ENCODE measurements at places on chromosomes 16 and 17.

DNA sequence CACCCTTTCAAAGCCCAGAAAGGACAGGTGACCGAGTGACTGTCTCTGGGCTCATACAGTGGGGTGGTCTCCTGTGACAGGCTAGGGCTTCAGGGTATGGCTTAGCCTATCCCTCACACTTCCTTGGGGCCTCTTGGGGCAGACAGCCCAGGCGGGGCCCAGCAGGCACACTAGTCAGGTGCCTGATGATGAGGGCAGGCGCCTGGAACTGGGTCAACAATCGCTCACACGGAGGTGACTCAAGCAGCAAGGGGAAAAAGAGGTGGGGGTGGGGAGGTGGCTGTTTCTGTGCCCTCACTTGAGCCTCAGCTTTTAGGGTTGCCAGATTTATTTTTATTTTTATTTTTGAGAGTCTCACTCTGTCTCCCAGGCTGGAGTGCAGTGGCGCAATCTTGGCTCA lies 6.4 kb upstream of the GRN start:
- no peak for DNase-seq

- DNase-seq: no peak
Observed at GRCh38 chr17:79219208-79219935, 144.7 kb downstream of the ENGASE start.

GRCh38 chr17:75525806-75526554 lies 483 bp downstream of the LLGL2 start:
- no peak for DNase-seq

DNA sequence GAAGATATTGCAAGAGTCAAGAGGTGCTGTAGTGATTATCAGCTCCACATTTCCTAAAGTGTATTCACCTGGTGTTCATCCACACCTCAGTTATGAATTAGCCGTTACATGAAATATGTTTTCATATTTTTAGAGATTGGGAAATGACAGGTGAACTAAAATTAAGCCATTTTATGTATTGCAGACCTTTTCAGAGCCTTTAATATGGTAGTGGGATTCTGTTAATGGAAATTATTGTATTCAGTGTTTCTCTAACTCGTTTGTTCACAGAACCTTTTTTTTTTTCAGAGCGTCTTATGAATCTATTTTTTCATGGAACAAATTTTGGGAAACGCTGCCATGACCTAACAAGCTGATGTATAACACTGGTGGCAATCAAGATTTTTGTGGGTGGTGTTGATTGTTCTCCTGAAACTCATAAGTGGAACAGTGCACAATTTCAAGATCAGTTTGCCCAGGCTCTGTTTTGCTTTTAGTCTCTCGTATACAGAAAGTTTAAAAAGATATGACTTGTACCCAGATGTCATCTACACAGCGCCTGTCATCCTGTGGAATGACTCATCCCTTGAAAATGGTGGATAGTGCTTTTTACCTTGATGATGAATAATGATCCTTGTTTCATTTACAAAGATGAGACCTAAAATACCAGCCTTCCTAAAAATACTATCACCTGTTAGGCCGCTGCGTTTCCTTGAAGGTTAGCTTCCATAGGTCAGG lies 88.8 kb downstream of the ARHGAP44 start:
- DNase-seq: no peak

DNA sequence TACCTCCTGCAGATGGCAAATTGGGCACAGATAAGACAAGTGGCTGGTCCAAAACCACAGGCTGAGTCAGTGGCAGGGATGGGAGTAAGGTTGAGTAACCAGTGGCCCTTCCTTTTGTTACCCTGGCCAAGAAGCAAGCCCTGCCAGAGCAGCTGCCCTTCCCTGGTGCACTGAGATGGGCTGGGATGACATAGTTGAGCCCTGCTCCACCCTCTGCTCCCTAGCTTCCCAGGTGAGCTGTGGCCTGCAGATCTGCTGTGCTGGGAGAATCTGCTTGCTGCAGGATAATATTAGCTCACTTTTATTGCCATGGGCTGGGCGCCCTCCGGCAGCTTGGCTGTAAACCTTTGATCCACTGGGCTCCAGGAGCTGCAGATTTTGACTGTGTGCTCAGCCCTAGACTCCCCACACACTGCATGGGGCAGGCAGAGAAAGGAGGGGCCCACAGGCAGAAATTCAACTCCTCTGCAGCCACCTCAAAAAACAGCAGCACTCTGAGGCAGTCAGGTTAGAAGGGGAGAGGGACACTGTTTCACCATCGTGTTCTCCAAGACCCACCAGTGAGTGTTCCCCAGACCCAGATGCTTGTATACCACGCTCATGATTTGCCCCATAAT lies 101.8 kb downstream of the CBLN1 start:
- no peak for DNase-seq

GRCh38 chr16:11871193-11871592 lies 19.9 kb upstream of the RSL1D1 start:
- DNase-seq: no peak

GRCh38 chr16:86398201-86398600 lies 112.1 kb upstream of the FOXF1 start:
- no peak for DNase-seq

- DNase-seq: no peak
Observed at GRCh38 chr17:80716986-80717719, 172.5 kb downstream of the RPTOR start.

DNA sequence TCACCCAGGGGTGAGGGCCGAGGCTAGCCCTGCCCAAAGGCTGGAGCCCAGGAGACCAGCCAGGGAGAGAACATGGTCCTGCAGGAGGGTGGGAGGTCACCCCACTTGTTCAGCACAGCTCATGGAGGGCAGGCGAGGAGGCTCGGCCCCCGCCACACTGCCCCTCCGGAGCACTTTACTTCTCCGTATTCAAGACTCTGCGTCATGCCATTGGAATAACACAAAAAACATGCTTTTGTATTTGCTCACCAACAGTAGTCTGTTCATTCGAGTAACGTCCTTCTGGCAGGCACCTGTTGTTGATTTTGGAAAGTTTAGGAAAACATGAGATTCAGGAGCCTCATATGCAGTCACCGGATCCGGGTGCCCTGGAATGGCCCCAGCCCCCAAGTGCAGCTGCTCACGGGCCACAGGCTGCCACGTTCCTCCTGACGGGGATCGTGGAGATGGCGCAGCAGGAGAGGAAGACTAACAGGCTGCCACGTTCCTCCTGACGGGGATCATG lies 81.1 kb upstream of the DNAH17 start:
- no peak for DNase-seq

DNA sequence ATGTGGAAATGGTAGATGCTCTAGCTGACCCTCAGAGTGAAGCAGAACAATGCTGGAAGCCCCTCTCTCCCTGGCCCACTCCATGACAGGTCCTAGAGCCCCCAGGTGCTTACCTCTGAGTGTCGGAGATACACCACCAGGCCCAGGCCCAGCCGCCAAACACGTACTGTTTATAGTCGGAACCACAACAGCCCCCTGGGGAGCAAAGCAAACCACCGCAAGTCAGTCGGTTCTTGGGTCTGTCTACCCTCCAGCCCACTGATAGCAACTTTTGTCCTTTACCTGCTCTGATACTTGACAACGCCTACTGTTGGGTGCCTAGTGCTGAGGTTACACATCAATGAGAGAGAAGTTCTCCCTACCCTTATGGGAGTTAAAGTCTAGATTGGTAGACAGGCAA lies 8.7 kb downstream of the FLOT2 start:
- DNase-seq: no peak

DNA sequence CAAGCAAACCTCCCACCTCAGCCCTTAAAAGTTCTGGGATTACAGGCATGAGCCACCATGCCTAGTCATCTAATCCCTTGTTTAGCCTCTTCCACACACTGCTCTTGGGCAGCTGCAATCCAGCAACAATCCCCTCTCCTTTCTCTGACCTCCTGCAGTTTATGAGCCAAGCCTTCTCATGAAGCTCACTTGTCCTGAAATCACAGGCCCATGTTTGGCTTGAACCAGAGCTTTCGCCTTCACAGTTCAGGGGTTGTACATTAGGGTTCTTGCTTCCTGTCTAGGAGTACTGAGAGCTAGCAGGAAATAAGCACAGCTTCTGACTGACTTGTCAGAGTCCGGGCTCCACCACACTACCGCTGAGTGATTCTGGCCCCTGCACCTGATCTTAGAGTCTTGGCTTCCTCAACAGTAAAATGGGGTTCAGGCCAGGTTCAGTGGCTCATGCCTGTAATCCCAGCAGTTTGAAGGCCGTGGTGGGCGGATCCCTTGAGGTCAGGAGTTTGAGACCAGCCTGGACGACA lies 16.3 kb downstream of the ERAL1 start:
- no peak for DNase-seq

DNA sequence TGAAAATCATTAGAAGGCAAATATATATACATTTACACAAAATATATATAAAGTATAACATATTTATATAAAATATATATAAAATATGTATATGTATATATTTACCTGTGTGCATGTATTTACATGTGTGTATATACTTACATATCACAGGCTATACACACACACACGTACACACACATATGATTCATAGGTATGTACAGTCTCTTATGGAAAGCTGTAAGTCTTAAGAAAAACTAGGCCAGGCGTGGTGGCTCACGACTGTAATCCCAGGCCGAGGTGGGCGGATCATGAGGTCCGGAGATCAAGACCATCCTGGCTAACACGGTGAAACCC lies 14.7 kb downstream of the TOM1L2 start:
- DNase-seq: no peak

GRCh38 chr16:54875443-54875842 lies 55.2 kb upstream of the IRX5 start:
- DNase-seq: no peak

GRCh38 chr17:78159575-78160158 lies 8.7 kb upstream of the SYNGR2 start:
- no peak for DNase-seq

- DNase-seq: no peak
Observed at GRCh38 chr16:8505327-8505991, 84.9 kb downstream of the TMEM114 start.

- DNase-seq: no peak
Observed at GRCh38 chr16:78278056-78278450, 178.6 kb downstream of the WWOX start.

DNA sequence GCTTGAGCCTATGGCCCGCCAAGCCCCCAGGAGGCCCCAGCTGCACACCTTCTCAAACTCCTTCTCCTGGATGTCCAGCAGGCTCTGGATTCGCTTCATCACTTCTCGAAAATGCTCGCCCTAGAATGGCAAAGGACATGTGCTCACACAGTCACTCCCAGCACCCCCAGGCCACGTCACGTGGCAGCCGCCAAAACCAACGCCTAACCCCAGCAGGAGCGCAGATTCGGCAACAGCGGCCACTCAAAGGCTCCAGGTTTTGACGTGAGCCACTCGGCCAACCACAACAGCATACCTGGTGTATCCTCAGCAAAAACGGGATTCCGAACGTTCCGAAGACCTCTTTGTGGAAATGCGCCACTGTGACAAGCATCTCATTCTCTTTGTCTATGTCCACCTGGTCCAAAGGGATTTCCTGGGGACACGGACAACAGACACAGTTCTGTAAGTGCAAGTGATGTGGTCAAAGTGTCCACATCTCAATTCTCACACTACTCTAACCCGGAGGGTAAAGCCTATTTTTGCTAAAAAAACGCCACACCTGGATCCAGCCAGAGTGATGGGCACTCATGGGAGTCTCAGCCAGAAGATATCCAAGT lies 12.7 kb downstream of the LITAFD start:
- no peak for DNase-seq

- DNase-seq: no peak
Observed at GRCh38 chr16:31870809-31871208, 2.8 kb upstream of the ZNF267 start.

DNA sequence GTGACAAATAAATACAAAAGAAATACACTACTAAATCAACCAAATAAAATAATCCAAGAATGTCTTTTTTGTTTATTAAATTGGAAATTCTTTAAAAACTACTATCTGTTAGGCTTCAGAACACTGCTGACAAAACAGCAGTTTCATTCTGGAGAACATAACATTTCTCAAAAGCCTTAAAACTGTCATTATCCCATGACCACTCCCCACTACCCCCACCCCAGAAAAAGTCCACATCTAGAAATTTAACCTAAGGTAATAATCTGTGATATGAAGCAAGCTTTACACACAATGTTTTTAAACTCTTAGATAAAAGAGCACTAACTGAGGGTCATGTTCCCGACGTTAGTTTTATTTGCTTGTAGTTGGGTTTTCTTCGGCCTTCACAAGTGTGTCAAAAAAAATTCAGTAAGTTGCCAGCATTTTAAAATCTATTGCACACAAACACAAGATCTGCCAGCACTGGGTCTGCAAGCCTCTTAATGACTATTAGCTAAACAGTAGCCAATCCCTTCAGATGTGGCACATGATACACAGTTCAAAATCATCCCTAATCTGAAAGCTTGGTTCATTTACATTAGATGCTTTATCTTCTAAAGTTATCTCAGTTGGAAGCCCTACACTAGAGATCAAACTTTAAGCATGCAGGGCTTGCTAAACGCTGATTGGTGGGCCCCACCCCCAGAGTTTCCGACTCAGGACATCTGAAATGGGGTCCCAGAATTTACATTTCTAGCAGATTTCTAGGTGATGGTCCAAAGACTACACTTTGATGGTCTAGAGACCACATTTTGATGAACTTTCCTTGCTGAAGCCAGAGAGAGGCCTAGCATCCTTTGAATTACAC lies 75.2 kb downstream of the KANSL1 start:
- DNase-seq: no peak

GRCh38 chr17:35097776-35098175 lies 21.9 kb downstream of the RAD51D start:
- DNase-seq: no peak

GRCh38 chr16:17835118-17835876 lies 364.5 kb upstream of the XYLT1 start:
- DNase-seq: no peak

GRCh38 chr17:19461116-19461515 lies 50.1 kb downstream of the RNF112 start:
- no peak for DNase-seq

GRCh38 chr16:27326738-27327585 lies 13.2 kb downstream of the IL4R start:
- no peak for DNase-seq

GRCh38 chr16:57279780-57280638 lies 4.5 kb downstream of the PLLP start:
- no peak for DNase-seq

GRCh38 chr16:46897471-46897870 lies 13.3 kb downstream of the GPT2 start:
- no peak for DNase-seq

DNA sequence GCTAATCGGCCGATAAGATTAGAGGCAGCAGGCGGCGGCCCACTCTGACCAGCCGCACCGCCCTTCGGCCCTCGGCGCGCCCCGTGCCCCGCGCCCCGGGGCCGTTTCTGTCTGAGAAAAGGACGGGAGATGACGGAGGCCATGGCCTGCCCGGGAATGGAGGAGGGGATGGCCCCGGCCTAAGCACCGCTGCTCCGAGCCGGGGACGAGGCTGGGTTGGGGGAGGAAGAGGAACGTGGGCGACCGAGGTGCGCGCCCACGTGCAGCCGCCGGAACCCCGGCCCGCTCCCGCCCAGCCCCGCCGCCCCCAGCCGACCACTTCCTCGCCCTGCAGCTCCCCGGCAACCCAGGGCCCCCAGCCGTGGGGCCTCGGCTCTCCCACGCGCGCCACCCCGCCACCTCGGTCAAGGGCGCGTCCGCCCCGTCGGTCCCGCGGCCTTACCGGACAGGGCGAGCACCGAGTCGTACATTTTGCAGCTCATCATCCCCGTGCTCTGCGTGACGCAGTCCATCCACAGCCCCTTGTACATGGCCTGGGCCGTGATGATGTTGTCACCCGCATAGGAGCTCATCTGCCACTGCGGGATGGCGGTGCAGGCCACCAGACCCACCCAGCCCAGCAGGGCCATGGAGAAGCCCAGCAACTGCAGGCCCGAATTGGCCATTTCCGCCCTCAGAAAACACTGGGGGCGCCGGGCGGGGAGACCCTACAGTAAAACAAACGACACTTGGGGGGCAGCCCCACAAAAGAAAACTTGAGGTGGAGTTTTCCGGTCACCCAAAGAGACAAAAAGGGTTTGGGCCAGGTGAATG lies 693 bp downstream of the CLDN7 start:
- DNase-seq: no peak

Measured in caudate nucleus (tissue), 63 donors.